Activated naive CD8-positive, alpha-beta T cell treated with anti-CD3 and anti-CD28 coated beads, Interleukin-2, amount 50 U/mL, for 16 hours (primary cell): ENCODE measurements at places on chromosomes 16 and 17.

- DNase-seq, result no peak
These were observed 100.8 kb upstream of the XYLT1 start for GRCh38 chr16:17571499-17572093.

DNA sequence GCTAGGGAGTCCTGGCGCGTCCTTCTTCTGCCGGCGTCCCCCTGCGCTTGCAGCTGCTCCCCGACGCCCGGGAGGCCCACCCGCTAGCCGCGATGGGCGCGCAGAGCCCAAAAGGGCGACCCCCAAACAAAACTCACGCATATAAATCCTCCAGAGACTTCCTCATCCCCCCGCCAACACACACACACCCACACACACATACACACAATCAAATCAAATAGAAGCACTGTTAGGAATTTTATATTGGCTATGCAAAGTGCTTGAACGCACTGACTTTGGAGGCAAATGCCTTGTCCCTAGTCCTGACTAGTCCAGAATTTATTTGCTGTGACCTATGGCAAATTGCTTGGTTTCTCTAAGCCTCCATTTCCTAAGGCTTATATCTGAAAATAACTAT is 23.8 kb upstream of the CRYM start:
- no peak for DNase-seq

- DNase-seq, result no peak
These were observed 20.1 kb downstream of the CCDC102A start for GRCh38 chr16:57516176-57516725.

DNA sequence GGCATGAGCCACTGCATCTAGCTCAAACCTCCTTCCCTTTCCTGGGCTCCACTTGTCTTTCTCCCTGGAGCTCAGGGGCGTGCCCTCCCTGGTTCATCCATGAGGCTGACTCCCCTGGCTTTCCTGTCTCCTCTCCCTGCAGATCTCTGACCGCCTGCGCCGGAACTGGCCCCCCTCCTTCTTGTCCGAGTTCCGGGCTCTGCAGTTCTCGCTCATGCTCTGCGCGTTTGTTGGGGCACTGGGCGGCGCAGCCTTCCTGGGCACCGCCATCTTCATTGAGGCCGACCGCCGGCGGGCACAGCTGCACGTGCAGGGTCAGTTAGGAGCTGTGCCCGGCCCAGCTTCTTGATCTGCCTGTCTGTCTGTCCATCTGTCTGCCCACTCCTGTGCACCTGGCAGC is 1.2 kb upstream of the LAT start:
- DNase-seq, result no peak

DNA sequence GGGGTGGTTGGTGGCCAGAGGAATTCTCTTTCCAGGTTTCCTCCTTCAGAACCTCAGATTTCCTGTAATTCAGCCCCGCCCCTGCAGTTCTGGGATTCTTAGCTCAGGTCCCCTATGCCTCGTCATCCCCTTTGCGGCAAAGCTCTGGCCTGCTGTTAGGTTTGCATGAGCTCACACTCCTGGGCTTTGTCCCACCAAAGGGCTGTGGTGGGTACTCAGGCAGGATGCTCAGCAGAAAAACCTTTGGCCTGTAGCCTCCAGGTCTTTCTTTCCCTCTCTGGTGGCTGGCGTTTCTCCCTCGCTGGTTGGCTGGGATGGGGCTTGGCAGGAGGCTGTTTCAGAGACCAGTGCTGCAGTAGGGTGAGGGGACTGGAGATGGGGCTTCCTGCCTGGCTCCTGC is 9.6 kb upstream of the PLEKHG4 start:
- no peak for DNase-seq

DNA sequence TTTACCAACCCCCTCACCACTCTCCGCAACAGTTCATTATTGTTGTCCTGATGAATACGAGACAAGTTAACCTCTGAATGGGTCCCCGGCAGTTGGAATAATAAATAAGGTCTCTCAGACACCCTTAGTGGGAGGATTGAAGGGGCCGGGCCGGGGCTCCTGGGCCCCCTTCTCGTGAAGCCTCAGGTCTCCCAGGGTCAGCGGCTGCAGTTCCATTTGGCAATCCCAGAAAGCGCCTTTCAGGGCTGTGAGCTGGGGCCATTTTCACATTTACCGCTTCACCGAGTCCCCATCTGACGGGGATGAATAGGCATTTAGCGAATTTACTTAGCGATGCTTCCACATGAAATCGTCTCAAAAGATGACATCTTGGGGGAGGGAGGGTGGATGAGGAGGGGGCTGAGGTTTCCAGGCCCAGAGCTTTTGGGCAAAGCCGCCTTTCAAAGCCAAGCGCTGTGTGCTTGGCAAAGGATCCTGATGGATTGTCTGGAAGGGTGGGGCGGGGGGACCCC is 309.8 kb downstream of the XYLT1 start:
- DNase-seq, result no peak

DNA sequence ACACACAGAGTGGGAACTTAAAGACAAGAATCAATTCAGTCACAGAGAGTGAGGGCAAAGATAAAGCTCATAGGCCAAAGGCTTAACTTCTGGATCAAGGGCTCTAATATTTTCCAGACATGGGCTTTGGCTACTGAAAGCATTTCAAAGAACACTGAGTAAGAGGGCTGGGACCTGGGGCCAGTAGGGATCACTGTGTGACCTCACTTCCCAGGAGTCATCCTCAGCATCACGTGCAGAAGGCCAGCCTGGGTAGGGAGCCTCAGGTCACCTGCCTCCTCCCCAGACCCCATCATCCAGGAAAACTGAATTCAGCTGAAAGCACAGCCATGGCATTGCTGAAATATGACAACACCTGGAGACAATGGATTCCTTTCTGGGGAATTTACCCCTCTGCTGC is 163.5 kb downstream of the RAB11FIP4 start:
- DNase-seq, result no peak

DNA sequence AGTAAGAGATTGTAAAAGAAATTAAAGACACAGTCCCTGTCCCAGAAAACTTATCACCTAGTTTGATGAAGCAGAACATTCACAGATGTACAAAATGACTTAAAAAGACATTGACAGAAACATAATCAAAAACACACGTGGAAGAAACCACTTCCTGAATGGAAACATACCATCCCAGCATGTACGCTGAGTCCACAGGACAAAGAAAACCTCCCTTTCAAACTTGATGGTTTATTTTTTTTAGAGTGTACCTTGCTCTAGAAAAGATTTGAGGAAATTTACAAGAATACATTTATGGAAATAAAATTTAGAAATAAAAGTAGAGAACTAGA is 140.9 kb downstream of the PMP22 start:
- DNase-seq, result no peak

DNA sequence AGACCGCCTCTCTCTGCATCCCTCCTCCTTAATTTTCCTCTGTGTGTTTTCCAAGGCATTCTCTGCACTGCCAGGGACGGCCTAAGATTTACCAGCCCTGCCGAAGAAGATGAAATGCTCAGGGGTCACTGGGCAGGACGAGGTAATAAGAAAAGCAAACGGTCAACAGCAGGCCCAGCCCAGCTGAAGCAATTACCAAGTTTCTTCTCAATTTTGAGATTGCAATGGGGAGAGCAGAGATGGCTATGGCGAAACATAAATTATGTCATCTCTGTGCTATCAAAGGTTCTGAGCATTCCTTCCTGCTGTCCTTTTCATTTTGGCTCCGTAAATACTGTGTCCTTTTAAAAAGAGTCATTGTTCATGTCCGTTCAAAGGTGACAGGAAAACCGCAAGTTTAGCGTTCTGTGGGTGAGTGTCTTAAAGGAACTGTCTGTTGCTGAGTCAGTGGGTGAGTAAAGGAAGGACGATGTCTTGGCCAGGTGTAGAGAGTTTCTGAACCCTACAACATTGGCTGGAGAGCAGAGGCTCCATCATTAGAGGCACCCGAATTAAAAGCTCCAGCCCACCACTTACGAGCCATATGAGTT is 753.9 kb upstream of the EEF2KMT start:
- DNase-seq, result no peak

DNA sequence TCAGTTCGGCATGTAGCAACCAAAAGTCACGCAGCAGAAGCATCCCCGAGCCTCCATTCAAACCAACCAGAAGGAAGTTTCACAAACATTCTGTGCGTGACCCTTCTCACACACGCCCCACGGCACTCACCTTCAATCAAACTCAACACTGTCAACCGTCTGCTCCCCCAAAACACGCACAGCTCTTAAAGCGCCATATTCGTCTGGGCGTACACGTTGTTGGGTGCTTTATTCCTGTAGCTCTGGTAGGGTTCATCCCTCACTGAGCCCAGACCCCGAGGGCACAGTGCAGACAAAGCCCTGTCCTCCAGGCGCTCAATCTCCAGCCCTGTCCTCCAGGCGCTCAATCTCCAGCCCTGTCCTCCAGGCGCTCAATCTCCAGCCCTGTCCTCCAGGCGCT is 2.2 kb downstream of the RAB40B start:
- DNase-seq, result no peak

- DNase-seq, result no peak
These were observed 5.0 kb downstream of the PROCA1 start for GRCh38 chr17:28706471-28707338.

- no peak for DNase-seq
These were observed 39.0 kb downstream of the CA4 start for GRCh38 chr17:60188759-60189158.

- no peak for DNase-seq
These were observed 123.2 kb downstream of the KCNJ18 start for GRCh38 chr17:21815352-21816063.

DNA sequence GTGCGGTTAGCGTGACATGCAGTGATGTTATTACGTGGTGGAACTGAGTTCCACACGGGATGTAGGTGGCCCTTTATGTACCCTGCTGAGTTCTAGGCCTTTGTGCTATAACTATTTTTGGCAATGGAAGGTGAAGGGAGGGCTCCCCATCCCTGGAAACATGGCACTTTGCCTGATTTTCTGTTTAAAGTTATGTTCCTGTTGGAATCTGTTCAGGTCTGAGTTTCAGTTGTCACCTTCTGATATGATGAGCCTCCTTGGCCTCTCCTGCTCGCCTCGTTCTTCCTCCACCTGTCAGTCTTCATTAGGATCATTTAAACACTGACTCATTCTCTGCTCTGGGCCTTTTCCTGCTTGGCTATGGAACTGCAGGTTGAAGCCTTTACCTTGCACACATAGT is 200.6 kb downstream of the FTO start:
- no peak for DNase-seq

DNA sequence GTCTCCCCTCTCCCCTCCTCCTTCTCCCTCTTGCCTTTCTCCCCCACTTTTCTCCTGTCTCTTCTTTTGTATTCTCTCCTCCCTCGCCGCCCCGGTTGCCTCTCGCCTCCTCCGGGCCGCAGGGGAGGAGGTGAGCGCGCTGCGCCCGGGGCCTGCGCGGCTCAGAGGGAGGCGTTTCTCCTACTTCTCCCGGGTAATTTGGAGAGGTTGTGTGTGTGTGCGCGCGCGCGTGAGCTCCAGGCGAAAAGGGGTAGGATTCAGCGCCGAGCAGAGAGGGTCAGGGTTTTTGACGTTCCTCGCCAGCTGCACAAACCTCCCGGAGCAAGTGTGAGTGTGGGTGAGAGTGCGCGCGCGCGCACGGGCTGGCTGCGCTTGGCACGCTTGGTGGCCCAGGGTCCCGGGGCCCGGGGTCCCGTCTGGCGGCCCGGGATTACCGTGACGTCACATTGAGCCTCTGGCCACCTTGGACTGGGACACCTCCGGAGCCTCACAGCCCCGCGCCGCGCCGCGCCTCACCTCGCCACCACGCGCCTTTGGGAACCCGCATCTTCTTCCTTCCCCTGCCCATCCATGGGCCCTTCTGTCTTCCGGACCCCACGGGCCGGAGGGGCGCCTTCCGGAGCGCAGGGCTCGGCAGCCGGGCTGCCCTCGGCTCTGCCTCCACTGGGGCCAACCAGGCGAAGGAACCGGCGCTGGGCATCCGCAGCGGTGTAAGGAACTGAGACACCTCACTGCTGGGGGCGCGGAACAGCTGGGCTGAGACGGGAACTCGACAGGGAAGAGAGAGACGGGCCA is 479 bp downstream of the IRX6 start:
- DNase-seq, result no peak

DNA sequence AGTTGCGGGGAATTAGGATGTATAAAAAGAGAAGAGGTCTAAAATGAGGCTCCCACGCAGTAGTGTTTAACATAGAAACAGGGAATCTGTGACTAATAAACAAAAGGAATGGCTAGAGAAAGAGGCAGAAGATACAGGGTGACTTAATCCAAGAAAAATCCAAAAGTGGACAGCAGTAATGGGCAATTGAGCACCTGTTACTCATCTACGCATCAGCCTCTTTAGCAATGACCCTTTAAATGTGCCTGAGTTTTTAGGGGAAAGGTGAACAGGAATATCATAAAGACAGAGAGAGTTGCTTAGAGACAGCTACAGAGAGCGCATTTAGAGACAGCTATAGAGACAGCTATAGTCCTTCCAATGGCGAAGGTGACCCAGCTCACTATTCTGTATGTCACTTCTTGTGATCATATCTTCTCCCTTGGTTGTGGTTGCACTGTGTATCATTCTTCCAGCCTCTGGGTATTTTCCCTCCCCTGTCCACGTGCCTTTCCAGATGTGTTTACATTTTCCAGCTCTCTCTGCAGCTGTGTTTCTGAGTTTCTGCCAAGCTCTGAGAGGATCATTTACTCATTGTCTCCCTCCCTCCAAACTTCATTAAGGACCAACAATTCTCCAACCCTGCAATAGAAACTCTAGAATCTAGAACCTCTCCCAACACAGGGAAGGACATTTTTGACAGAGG is 61.5 kb downstream of the MYOCD start:
- DNase-seq, result no peak

- no peak for DNase-seq
These were observed 4.3 kb downstream of the CAMKK1 start for GRCh38 chr17:3888343-3889171.

GRCh38 chr17:233473-233941 is 52.1 kb upstream of the DOC2B start:
- no peak for DNase-seq

GRCh38 chr16:65473699-65474098 is 351.8 kb upstream of the CDH11 start:
- DNase-seq, result no peak

DNA sequence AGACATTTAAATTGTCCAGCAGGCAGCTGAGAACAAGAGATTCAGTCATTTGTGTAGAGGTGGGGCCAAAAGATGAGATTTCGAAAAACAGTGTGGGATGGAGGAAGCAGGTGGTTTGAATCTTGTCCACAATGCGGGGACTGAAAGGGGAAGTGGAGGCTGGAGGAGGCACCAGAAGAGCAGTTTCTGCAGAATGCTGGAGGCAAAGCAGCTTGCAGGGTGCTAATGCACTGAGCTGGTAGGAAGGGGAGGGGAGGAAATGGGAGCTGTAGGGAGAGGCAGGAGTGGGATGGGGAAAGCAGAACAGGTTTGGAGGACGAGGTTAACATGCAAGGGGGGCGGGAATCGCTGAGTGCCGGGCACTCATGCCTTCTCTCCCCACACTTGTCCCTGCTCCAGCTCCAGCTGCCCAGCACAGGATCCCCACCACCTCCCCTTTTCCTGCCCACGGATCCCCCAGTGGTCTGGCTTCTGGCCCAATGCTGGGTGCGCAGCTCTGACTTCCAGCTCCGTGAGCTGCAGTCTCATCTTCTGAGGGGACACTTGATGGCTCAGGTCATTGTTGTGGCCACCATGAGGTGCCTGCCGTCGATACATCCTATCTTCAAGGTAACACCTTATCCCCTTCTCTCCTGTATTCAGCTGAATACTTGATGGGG is 9.4 kb downstream of the C17orf100 start:
- DNase-seq, result no peak
